ENCODE measurements at places on chromosomes 5 and 9. TPM values are rescaled to one million over a fixed set of nuclear protein-coding genes. Genes with fewer than 3 reads are reported as not detected.

CCL27 gene
- polyA plus RNA-seq: 0.18 TPM

PCDHGB3 gene
- polyA plus RNA-seq: 0.85 TPM

DNA sequence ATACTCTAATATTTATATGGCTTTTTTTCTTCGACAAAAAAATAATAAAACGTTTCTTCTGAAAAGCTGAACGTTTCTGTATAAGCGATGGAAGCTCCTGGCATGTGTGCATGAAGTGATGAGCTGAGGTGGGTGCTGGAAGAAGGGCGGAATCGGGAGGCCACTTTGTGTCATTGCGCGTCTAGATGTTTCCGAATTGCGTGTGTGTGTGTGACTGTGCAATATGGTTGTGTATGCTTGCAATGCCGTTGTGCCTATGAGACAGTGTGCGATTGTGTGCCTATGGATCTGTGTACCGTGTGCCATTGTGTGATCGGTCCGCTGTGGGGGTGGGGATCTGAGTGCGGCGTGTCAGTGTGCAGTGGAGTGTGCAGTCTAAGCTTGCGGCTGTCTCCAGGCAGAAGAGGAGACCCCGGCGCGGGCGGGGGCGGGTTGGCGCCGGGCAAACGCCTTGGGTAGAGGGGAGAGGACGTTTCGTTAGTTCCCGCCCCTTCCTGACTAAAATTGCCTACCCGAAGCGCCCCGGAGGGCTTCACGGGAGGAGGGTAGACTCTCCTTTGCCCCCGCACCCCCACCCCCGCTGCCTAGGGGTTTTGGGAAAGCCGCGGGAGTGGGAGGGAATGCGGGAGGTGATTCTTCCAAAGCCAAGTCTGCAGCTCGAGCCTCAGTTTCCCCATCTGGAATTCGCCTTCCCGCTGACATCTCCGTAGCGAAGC, 24.2 kb downstream of the PCDHGC5 start:
- peak overlapping the region; percentile 81 for H3K27ac ChIP-seq
- H3K36me3 ChIP-seq: peaks cover 46% of the 10 kb centered on the region
- peaks cover 2% of the 10 kb centered on the region for H3K4me1 ChIP-seq

- no peak for DNase-seq
- no peak overlapping the region for H3K4me3 ChIP-seq
- no peak overlapping the region for H3K27ac ChIP-seq
- H3K27me3 ChIP-seq: no peaks in the 10 kb centered on the region
Observed at GRCh38 chr5:60335913-60336312, 364.1 kb downstream of the DEPDC1B start.

GRCh38 chr5:103648086-103648485, 85.5 kb upstream of the NUDT12 start:
- no peak overlapping the region for H3K4me3 ChIP-seq
- H3K27me3 ChIP-seq: no peaks in the 10 kb centered on the region
- H3K4me1 ChIP-seq: no peaks in the 10 kb centered on the region
- DNase-seq: no peak
- no peaks in the 10 kb centered on the region for H3K36me3 ChIP-seq

- H3K36me3 ChIP-seq: peaks cover 38% of the 10 kb centered on the region
- H3K4me3 ChIP-seq: no peak overlapping the region
- no peaks in the 10 kb centered on the region for H3K27me3 ChIP-seq
- no peak overlapping the region for H3K27ac ChIP-seq
- no peaks in the 10 kb centered on the region for H3K4me1 ChIP-seq
Observed at GRCh38 chr5:69284203-69284602, 48.4 kb downstream of the CCDC125 start.

DNA sequence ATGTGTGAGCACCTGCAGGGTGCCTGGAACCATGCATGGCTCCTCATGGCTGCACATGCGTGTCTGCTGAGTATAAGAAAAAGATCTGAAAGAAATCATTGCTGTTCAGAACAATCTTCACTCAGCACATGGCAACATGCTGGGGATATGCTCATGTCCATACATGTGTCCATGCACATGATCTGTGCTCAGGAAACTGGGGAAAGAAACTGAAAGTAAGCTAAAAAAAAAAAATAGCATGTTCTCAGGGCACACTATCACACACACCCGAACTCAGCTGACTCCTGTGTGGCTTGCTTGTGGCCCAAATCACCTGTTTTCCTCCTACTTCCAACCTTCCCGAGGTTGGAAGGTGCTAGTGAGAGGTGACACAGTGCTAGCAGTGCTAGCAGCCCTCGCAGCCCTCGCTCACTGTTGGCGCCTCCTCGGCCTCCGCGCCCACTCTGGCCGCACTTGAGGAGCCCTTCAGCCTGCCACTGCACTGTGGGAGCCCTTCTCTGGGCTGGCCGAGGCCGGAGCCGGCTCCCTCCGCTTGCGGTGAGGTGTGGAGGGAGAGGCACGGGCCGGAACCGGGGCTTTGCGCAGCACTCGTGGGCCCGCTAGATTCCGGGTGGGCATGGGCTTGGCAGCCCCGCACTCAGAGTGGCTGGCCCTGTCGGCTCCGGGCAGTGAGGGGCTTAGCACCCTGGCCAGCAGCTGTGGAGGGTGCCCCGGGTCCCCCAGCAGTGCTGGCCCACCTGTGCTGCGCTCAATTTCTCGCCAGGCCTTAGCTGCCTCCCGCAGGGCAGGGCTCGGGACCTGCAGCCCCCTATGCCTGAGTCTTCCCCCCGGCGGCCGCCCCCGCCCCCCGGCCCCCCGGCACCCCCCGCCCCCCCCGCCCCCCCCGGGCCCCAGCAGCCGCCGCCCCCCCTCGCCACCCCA, 76.0 kb downstream of the GADD45G start:
- H3K4me1 ChIP-seq: peaks cover 20% of the 10 kb centered on the region
- no peak overlapping the region for H3K27ac ChIP-seq
- no peaks in the 10 kb centered on the region for H3K27me3 ChIP-seq
- no peak for DNase-seq

DNA sequence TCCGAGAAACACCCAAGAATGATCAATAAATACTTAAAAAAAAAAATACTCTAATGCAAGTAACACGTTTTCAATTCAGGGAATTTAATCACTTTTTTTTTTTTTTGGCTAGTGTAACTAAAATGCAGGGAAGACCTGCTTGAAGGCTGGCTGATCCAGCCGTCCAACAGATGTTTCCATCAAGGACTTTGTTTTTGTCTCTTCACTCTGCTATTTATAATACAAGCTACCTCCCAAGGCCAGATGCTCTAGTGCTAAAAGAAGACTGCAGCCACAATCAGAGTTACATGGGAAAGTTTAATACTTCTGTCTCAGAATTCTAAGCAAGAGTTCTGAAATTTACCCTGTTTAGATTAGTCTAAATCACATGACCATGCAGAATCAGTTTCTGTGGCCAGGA, 14.5 kb downstream of the TBCA start:
- no peaks in the 10 kb centered on the region for H3K27me3 ChIP-seq
- no peaks in the 10 kb centered on the region for H3K4me1 ChIP-seq
- H3K4me3 ChIP-seq: no peak overlapping the region
- no peak for DNase-seq

DNA sequence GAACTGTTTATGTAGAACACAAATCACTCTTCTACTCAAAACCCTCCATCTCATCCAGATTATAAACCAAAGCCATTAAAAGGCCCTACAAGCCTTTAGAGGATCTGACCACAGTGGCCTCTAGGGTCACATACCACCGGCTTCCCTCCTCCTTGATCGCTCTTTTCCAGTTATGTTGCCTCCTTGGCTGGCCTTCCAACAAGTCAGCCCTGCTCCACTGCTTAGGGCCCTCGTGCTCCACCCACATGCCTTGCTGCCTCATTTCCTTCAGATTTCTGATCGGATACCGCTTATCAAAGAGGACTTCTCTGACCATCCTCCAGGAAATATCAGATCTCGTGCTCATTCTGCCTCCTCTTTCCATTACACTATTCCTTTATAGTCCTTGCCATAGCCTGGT, 139.4 kb upstream of the RAI14 start:
- H3K27ac ChIP-seq: no peak overlapping the region
- no peaks in the 10 kb centered on the region for H3K27me3 ChIP-seq
- no peak overlapping the region for H3K4me3 ChIP-seq

- no peak overlapping the region for H3K27ac ChIP-seq
- H3K36me3 ChIP-seq: peaks cover 9% of the 10 kb centered on the region
- H3K27me3 ChIP-seq: no peaks in the 10 kb centered on the region
- H3K4me3 ChIP-seq: no peak overlapping the region
Observed at GRCh38 chr9:109238125-109238524, 71.1 kb upstream of the FRRS1L start.

DNA sequence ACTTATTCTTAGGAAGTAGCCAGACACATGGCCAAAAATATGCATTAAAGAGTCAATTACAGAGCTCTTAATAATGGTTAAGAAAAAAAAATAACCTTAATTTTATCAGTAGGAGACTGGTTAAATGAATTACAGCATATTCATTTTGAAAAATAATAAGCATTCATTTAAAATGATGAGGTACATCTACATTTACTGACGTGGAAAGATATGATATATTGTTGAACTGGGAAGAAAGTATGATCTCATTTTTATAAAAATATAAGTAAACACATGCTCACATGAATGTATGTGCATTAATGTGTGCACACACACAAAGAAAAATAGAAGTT, 250.3 kb downstream of the ENC1 start:
- DNase-seq: no peak
- H3K27me3 ChIP-seq: no peaks in the 10 kb centered on the region
- no peak overlapping the region for H3K27ac ChIP-seq
- H3K4me3 ChIP-seq: no peak overlapping the region
- H3K4me1 ChIP-seq: peaks cover 27% of the 10 kb centered on the region

GRCh38 chr9:23682891-23683431, 143.1 kb downstream of the ELAVL2 start:
- H3K36me3 ChIP-seq: no peaks in the 10 kb centered on the region
- H3K27me3 ChIP-seq: no peaks in the 10 kb centered on the region
- H3K4me3 ChIP-seq: no peak overlapping the region
- H3K4me1 ChIP-seq: no peaks in the 10 kb centered on the region
- DNase-seq: no peak

DNA sequence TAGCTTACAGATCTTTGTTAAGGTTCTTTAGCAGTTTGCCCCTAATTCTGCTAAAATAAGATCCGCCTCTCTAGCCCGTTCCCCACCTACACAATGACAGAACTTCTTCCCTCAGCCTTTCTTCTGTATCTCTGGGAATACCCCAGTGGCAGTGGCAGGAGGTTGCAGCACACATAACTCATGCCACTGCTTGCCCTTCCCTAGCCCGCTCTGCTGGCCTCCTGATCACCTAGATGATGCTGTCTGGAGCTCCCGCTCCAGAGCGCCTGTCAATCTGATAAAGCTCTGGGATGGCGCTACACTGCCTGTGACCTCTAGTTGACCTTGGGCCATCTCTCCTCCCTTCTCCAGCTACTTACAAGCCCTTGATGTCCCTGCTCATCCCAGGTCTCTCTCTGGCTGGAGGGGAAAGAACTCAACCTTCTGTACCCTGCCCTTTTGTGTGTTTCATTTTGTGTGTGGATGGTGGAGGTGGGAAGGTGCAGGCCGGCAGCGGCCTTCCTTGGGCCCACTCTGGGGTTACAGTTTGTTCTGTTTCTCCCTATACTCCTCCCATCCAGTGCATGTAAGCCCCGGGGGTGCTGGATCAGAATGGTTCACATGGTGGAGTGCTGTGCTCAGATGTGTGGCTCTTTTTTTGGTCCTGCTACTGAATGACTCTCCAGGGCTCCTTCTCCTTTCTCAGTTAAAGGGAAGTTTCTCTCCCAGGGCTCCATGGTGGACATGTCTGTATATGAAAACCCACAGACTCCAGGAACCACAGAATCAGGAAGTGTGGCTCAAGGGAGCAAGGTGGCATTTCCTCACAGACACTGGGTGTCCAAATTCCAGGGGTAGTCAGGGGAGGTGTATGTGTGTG, 29.1 kb downstream of the MTX3 start:
- H3K4me3 ChIP-seq: no peak overlapping the region
- DNase-seq: no peak
- H3K36me3 ChIP-seq: no peaks in the 10 kb centered on the region
- H3K27ac ChIP-seq: no peak overlapping the region
- peaks cover under 1% of the 10 kb centered on the region for H3K27me3 ChIP-seq

DNA sequence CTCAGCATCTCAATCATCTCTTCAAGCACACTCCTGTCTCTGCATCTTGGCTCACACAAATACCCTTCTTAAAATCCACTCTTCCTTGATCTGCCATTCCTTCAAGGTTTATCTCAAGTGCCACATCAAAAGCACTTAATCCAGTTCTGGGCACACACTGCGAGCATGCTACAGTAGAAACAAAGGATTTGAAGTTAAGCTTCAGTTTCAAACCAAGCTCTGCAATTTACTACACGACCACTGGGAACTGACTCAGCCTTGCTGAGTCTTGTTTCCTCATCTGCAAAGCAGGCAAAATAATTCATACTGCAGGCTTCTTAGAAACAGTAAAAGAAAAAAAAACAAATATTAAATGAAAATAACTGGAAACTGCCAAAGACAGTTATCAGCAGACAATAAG, 50.5 kb upstream of the CTNNAL1 start:
- H3K36me3 ChIP-seq: peaks cover 42% of the 10 kb centered on the region
- H3K4me1 ChIP-seq: peaks cover 13% of the 10 kb centered on the region
- H3K27me3 ChIP-seq: no peaks in the 10 kb centered on the region
- H3K27ac ChIP-seq: no peak overlapping the region
- H3K4me3 ChIP-seq: no peak overlapping the region

DNA sequence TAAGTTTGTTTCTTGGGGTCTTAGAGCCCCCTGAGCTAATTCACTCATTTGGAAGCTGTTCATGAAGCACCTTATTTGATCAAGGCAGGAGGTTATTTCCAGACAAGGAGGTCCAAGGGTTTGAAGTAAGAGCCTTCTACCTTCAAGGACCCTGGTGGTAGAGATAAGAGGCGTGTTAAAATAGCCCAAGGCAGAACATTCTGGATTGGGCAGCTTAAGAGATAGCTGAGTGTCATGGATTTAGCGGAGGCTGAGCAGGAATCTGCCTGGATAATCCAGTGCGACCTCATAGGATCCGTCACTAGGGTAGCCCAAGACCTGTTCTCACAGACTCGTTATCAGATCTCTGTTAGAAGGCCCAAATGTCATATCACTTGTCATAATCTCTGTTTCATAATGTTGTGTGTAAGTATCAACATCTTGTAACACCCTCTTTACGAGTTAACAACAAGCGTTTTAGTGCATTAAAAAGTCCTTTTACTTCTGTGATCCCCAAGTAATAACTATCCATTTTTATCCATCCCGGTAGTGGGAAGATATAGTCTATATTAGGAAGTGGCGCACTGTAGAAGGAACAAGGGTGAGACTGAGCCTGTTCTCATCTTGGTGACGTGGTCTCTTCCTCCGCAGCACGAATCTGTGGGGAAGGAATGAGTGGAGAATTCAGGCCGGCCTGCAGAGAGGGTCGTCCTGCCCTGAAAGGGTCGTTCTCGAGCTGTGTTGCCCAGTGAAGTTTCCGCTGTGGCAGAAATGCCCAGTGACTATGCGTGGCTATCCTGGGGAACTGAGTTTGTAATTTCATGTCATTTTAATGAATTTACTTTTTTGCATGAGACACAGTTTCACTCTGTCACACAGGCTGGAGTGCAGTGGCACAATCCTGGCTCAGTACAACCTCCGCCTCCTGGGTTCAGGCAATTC, 28.8 kb downstream of the SLC25A25 start:
- H3K27ac ChIP-seq: peak overlapping the region; percentile 97
- H3K4me1 ChIP-seq: peaks cover 37% of the 10 kb centered on the region
- H3K36me3 ChIP-seq: peaks cover 10% of the 10 kb centered on the region
- no peak for DNase-seq
